Dorsolateral prefrontal cortex (tissue), 122 donors: ENCODE measurements at places on chromosomes 16 and 17. TPM values are rescaled to one million over a fixed set of nuclear protein-coding genes. Genes with fewer than 3 reads are reported as not detected.

- no peak for DNase-seq
Measured at GRCh38 chr17:73603971-73604370, 40.3 kb downstream of the SDK2 start.

DNA sequence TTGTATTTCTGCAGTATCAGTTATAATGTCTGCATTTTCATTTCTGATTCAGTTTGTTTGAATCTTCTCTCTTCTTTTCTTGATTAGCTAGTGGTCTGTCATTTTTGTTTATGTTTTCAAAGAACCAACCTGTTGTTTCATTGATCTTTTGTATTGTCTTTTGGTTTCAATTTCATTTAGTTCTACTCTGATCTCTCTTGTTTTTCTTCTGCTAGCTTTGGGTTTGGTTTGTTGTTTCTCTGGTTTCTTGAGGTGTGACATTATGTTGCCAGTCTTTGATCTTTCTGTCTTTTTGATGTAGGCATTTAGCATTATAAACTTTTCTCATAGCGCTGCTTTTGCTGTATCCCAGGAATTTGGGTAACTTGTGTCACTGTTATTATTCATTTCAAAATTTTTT lies 107.2 kb downstream of the PHKB start:
- DNase-seq: no peak

DNA sequence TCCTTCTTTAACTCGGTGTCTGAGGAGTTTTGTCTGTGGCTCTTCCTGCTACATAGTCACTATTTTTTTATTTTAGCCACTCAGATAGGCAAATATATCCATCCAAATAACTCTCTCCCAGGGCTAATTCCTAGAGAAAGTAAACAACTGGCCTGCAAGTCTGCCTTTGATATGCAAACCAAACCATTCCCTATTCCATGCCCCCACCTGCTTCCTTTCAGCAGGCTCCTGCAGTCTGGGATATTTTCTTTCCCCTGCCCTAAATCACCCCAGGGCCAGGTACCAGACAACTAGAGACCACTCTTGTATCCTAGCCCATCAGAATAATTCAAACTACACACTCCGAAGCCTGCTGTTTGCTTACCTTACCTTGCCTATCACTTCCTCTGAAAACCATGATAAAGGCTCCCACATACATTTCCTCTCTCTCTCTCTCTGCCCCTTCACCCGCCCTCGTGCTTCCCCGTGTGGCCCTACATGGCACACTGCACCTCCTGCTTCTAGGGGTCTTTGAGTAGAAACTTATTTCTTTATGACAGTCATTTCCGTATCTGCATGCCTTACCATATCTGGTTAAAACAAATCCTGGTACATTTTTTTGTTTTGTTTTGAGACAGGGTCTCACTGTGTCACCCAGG lies 8.3 kb downstream of the CD300H start:
- DNase-seq: no peak

DNA sequence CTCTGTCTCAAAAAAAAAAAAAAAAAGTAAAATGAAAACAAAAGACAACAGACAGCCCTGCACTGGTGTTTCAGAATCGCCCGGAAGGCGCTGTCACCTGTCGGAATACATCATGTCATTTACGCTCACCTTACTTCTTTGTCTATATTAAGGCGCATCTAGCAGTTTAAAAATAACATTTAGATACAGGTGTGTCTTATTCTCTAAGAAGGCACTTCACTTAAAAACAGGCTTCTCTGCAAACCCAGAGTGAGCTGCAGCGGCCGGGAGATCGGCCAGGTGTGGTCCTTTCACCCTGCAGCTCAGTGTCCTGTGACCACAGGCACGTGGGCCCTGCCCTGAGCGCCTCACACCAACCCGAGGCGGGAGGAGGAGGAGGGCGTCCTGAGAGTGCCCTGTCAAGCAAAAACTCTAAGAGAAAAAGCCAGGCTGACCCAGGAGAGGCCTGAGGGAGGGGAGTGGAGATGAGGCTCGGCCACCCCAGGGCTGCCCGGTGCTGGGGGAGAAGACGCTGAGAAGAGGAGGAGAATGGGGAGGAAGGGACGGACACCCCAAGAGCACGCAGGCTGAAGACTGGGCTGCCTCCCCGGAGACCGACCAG lies 3.3 kb upstream of the LMF1 start:
- DNase-seq: no peak

DNA sequence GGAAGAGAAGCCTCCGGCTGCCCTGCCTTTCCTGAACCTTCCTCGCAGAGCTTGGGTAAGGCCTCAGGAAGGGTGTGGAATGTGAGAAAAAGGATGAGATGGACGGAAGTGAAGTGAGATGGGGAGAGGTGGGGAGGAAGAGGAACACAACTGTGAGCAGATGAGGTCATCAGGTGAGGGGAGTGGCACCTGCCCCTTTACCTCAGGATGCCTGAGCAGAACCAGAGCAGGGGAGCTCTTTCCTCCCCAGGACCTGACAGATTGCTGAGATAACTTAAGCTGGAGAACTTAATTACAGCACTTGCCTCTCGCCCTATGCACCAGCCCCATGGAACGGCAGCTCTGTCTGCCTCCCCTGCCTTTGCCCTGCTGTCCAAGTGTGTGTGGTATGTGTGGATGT lies 29.8 kb downstream of the TMEM132E start:
- DNase-seq: no peak

JPH3 gene
- total RNA-seq: 133 TPM

KIFC3 gene
- total RNA-seq: 51.6 TPM
